ENCODE measurements at places on chromosomes 7 and 10. TPM values are rescaled to one million over a fixed set of nuclear protein-coding genes. Genes with fewer than 3 reads are reported as not detected.

CYTH3 gene
- total RNA-seq = 13.2 TPM

SPDYE2 gene
- total RNA-seq = 0.15 TPM

RAPGEF5 gene
- 9.9 TPM for total RNA-seq

OPN1SW gene
- total RNA-seq = not detected

NUTM2E gene
- total RNA-seq = 0.15 TPM

MAGI2 gene
- total RNA-seq = 29.2 TPM

SLC26A5 gene
- total RNA-seq = 0.41 TPM

SORBS1 gene
- total RNA-seq = 39.9 TPM

GNAT3 gene
- not detected for total RNA-seq

KLF14 gene
- not detected for total RNA-seq

- no peak overlapping the region for H3K27ac ChIP-seq
- no peak for DNase-seq
- no peaks in the 10 kb centered on the region for H3K27me3 ChIP-seq
- H3K4me1 ChIP-seq = no peaks in the 10 kb centered on the region
These were observed 14.1 kb downstream of the OGDHL start for GRCh38 chr10:49748006-49748405.

DNA sequence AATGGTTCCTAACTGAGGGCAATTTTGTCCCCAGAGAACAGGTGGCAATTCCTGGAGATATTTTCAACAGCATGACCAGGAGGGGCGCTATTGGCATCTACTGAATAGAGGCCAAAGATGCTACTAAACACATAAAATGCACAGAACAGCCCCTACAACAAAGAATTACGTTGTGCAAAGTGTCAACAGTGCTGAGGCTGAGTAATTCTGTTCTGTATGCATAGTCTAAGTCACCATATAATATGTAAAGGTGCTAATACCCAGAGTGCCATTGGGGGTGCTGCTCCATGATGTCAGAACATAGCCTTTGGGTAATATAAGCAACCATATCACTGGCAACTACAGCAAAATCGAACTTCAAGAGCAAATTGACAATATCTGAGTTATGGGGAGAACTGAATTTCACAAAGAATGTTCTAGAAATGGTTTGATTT is 213.3 kb upstream of the PHYHIPL start:
- no peaks in the 10 kb centered on the region for H3K36me3 ChIP-seq
- peaks cover 45% of the 10 kb centered on the region for H3K4me1 ChIP-seq
- no peak overlapping the region for H3K27ac ChIP-seq
- DNase-seq = peak; percentile 67
- no peak overlapping the region for H3K4me3 ChIP-seq
- H3K27me3 ChIP-seq = peaks cover 82% of the 10 kb centered on the region

DNA sequence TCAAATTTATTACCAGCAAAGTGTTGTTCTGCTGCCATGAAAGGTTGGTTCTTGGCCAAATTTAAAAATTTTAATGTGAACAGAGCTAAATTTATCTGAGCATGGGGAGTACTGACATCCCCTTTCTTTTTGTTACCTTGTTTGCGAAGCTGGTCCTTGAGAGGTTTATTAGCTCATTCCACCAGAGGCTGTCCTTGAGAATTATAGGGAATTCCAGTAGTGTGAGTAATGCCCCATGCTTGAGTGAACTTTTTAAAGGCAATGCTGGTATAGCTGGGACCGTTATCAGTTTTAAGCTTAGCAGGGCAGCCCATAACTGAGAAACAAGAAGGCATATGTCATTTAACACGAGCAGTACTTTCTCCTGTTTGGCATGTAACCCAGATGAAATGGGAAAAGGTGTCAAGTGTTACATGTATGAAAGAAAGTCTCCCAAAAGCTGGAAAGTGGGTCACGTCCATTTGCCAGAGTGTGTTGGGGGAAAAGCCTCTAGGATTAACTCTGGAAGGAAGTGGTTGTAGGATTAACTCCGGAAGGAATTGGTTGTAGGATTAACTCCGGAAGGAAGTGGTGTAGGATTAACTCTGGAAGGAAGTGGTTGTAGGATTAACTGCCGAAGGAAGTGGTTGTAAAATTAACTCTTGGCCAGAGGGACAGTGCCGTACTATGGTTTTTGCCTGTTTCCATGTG is 37.3 kb upstream of the AKR1C2 start:
- H3K4me3 ChIP-seq = no peak overlapping the region
- no peak overlapping the region for H3K27ac ChIP-seq
- H3K4me1 ChIP-seq = peaks cover 16% of the 10 kb centered on the region
- no peaks in the 10 kb centered on the region for H3K36me3 ChIP-seq
- no peaks in the 10 kb centered on the region for H3K27me3 ChIP-seq

GRCh38 chr7:81534996-81535395 is 234.9 kb downstream of the HGF start:
- H3K27me3 ChIP-seq = no peaks in the 10 kb centered on the region
- no peaks in the 10 kb centered on the region for H3K36me3 ChIP-seq
- peaks cover 8% of the 10 kb centered on the region for H3K4me1 ChIP-seq
- no peak overlapping the region for H3K27ac ChIP-seq
- no peak for DNase-seq

GRCh38 chr10:11336722-11337162 is 274.7 kb downstream of the USP6NL start:
- no peak overlapping the region for H3K27ac ChIP-seq
- no peaks in the 10 kb centered on the region for H3K36me3 ChIP-seq

DNA sequence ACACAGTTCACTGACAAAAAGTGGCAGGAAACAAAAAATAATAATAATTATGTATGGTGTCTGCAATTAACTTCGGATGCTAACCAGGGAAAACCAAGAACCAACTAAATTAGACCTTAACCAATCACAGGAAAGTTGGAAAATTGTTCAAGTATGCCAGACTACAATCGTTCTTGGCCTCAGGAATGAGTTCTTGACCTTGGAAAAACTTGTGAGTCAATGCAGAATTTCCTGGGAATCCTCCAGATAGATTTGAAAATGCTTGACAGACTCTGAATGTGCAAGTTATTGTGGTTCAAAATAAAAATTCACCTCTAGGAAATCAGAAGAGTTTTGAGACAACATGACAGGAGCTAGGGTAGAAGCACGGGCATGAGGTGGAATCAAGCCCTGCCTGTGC is 171.5 kb downstream of the C7orf25 start:
- peaks cover 6% of the 10 kb centered on the region for H3K4me1 ChIP-seq
- H3K27me3 ChIP-seq = no peaks in the 10 kb centered on the region
- H3K36me3 ChIP-seq = no peaks in the 10 kb centered on the region
- H3K4me3 ChIP-seq = no peak overlapping the region
- DNase-seq = no peak
- H3K27ac ChIP-seq = no peak overlapping the region

DNA sequence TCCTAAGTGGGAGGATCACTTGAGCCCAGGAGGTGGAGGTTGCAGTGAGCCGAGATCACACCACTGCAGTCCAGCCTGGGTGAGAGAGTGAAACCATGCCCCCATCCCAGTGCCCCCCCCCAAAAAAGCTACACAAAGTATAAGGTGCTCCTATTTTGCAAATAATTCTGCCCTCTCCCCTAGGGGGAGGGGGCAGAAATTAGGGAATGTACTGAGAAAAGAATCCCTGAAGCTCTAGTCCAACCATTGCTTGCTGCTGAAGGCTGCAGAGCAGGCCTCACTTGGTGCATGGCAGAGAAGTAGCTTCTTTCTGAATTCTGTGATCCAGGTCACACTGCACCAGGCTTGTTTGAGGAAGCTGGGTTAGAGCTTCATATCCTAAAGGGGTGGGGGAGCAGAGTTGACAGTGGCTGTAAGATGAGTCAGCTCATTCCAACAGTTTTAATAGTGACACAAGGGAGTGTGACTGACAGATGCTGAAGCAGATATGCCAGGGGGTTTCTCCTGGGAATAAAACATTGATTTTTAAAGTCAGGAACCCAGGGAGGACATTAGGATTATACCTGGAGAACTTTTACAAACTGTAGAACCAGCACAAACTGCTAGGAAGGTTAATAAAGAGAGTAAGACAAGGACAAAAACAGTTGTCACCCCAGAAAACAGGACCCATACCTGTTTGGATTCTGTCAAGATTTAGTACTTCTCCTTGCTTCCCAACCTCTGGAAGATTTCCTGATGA is 32.8 kb upstream of the STRIP2 start:
- peaks cover 4% of the 10 kb centered on the region for H3K36me3 ChIP-seq
- H3K27ac ChIP-seq = 0 out of 2 replicates have a peak overlapping the region, but pooled peaks have one; percentile 19
- H3K4me3 ChIP-seq = no peak overlapping the region
- DNase-seq = no peak

DNA sequence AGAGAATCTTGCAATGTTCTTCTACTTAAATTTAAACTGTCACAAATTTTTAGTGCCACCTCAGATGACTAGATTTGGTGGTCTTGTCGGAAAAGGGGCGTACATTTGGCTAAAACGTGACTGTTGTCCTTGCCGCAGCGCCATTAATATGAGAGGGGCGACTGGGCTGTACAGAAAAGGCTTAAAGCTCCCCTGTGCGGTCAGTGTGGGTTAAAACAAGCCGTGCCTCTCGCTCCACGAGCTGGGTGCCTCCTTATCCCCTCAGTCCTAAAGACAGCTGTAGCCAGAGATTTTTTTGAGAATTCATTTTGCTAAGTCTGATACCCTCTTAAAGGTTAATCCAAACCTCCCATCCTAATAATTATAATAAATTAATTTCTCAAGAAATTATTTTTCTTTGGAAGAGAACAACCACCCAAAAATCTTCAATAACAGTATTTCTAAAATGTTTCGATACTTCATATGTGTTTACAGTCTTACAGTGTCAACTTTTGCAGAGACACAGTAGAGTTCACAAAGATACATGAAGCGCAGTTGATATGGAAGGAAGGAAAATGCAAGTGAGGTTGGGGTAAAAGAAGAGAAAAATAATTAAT is 68.6 kb downstream of the C7orf25 start:
- no peak overlapping the region for H3K27ac ChIP-seq
- no peak overlapping the region for H3K4me3 ChIP-seq
- H3K4me1 ChIP-seq = peaks cover 23% of the 10 kb centered on the region
- DNase-seq = peak; percentile 68
- H3K36me3 ChIP-seq = 0 out of 2 replicates have a peak, but pooled peaks cover 4% of the 10 kb centered on the region
- H3K27me3 ChIP-seq = no peaks in the 10 kb centered on the region

DNA sequence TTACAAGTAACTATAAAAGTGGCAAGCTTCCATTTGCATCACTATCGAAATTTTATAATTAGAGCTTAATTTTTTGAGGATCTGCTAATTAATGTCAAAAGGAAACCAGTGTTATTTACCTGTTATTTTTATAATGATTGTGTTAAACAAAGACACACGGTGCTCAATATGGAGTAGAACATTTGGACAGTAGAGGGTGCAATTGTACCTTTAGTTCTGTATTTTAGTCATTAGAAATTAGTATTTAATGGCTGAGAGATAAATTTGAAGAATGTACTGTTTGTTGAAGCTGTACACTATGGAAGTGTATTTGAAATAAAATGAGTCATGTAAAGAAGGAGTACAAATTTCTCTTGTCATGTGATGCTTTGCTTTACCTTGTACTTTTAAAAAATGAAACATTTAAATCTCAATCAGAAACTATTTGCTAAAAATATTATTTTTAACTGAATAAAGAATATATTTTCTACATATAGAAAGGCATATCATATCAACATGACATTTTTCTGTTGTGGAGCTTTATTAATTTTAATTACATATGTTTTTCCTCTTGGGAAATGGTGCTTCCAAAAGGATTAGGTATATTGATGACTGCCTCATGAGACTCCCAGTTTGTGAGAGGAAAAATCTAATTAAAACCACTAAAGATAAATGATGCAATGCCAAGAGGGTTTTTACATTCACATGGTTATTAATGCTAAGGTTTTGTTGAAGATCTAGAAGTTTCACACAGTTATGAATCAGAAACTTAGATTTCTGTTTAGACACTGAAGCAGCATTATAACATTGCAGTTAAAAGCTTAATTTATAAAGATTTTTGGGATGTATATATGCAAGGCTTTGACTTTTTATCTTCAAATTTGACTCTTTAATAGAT is 10.4 kb upstream of the PRKG1 start:
- no peak overlapping the region for H3K27ac ChIP-seq
- no peaks in the 10 kb centered on the region for H3K4me1 ChIP-seq
- H3K27me3 ChIP-seq = no peaks in the 10 kb centered on the region
- DNase-seq = no peak
- no peak overlapping the region for H3K4me3 ChIP-seq
- H3K36me3 ChIP-seq = no peaks in the 10 kb centered on the region

- no peak for DNase-seq
- peaks cover 5% of the 10 kb centered on the region for H3K4me1 ChIP-seq
- H3K27ac ChIP-seq = no peak overlapping the region
- peaks cover 12% of the 10 kb centered on the region for H3K36me3 ChIP-seq
- H3K4me3 ChIP-seq = no peak overlapping the region
- no peaks in the 10 kb centered on the region for H3K27me3 ChIP-seq
These were observed 122.7 kb upstream of the PDSS1 start for GRCh38 chr10:26574783-26575182.

GRCh38 chr10:69684020-69684980 is 54.3 kb downstream of the FAM241B start:
- H3K4me3 ChIP-seq = no peak overlapping the region
- peaks cover 6% of the 10 kb centered on the region for H3K27me3 ChIP-seq
- no peak for DNase-seq
- peaks cover 21% of the 10 kb centered on the region for H3K4me1 ChIP-seq
- no peaks in the 10 kb centered on the region for H3K36me3 ChIP-seq

DNA sequence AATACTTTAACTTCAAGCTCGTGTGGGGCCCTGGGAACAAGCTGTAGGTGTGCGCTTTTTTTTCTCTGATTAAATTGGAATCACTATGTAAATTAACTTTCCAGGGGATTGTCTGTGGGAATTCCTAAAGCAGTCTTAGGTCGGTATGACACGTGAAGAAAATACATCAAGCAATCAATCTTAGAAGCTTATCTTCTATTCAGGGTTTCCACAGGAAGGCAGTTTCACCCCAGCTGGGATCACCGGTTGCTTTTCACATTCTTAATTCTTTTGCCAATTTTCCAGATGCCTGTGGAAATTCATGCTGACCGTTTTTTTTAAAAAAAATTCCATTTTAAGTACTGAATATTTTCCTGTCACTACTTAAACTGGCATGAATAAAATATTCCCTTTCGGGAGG is 41.9 kb downstream of the CAMK1D start:
- no peak overlapping the region for H3K4me3 ChIP-seq
- H3K36me3 ChIP-seq = no peaks in the 10 kb centered on the region
- H3K27me3 ChIP-seq = no peaks in the 10 kb centered on the region
- H3K4me1 ChIP-seq = peaks cover 18% of the 10 kb centered on the region
- no peak overlapping the region for H3K27ac ChIP-seq
- DNase-seq = no peak

DNA sequence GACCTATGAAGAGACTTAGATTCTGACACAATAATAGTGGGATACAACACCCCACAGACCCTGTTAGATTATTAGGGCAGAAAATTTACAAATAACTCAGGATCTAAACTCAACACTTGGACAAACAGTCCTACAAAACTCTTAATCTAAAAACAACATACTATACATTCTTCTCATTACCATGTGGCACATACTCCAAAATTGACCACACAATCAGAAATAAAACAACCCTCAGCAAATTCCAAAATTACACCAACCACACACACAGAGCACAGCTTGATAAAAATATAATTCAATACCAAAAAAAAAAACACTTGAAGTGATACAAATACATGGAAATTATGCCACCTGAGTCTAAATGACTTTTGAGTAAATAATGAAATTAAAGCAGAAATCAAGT is 7.8 kb downstream of the ZNF680 start:
- H3K4me3 ChIP-seq = no peak overlapping the region
- peaks cover 65% of the 10 kb centered on the region for H3K36me3 ChIP-seq
- DNase-seq = no peak

- peaks cover 5% of the 10 kb centered on the region for H3K27me3 ChIP-seq
- H3K4me1 ChIP-seq = peaks cover 52% of the 10 kb centered on the region
- no peak overlapping the region for H3K4me3 ChIP-seq
- no peaks in the 10 kb centered on the region for H3K36me3 ChIP-seq
These were observed 169.3 kb downstream of the USP6NL start for GRCh38 chr10:11442001-11442773.

Data from WTC11 (cell line).